Activated T-helper 2 cell treated with anti-CD3 and anti-CD28 coated beads, Interferon-gamma antibody, Interleukin-2, Interleukin-4, amounts not matched to agents 10 μg/mL and 5 μg/mL and 100 μg/mL, durations not matched to agents 14 hours and 24 hours and 36 hours (primary cell): ENCODE measurements at places on chromosomes 3 and 15. TPM values are rescaled to one million over a fixed set of nuclear protein-coding genes. Genes with fewer than 3 reads are reported as not detected.

Gene SLC28A2
- total RNA-seq, result not detected in 2 replicates

Gene STRIT1
- total RNA-seq, result not detected in 2 replicates

Gene SLC35G2
- total RNA-seq, result 7.3 and 7.7 TPM in 2 replicates

Gene PSMD2
- 268 and 275 TPM in 2 replicates for total RNA-seq

Gene SCN11A
- total RNA-seq, result 0.02 TPM in 2 replicates

Gene ANKUB1
- total RNA-seq, result not detected in 2 replicates

Gene PAQR9
- not detected in 2 replicates for total RNA-seq
